ENCODE measurements at places on chromosomes 16 and 17.

- DNase-seq: no peak
Measured at GRCh38 chr17:12104831-12105230, 84.2 kb downstream of the MAP2K4 start.

- no peak for DNase-seq
Measured at GRCh38 chr17:48598736-48599135, 5.2 kb upstream of the HOXB5 start.

- peak; percentile 34 for DNase-seq
Measured at GRCh38 chr16:48271728-48272127, 24.4 kb upstream of the ABCC11 start.

DNA sequence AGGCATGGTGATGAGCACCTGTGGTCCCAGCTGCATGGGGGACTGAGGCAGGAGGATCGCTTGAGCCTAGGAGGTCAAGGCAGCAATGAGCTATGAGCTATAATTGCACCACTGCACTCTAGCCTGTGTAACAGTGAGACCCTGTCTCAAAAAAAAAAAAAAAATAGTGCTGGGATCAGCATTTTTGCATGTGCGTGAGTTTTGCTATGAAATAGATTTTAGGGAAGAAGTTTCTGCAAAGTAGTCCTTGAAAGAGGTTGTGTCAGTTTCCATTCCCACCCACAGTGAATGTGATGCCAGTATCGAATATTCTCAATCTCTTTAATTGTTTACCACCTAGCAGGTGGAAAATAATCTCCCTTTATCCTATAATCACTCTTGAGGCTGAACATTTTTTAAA lies 26.3 kb upstream of the ARHGAP17 start:
- DNase-seq: no peak

GRCh38 chr16:71670537-71670936 lies 44.6 kb downstream of the MARVELD3 start:
- no peak for DNase-seq

DNA sequence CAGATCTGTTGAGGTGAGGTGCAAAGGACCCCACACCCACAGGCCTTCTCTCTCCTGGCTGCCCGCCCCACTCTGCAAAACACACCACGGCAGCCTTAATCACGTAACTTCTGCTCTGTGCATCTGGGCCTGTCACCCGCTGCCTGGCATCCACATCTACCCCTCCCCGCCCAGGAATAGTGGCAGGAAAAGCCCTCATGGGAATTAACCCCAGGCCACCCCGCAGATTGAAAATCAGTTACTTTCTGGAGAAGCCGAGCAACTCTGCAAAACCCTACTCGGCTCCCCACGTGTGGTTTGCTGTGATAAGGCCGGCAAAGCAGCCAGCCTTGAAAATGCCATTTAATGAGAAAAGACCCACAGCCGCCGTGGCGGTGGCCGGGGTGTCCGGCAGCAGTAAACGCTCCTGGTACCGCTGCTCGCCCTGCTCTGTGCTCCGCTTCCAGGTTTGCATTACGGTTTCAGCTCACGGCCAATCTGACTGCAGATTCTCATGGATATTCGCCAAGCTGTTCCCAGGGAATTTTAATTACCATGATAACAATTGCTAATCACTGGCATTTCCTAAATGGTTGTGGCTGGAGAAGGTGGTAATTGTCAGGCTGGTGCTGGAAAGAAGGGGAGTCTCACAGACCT lies 78.0 kb upstream of the DOC2B start:
- no peak for DNase-seq

DNA sequence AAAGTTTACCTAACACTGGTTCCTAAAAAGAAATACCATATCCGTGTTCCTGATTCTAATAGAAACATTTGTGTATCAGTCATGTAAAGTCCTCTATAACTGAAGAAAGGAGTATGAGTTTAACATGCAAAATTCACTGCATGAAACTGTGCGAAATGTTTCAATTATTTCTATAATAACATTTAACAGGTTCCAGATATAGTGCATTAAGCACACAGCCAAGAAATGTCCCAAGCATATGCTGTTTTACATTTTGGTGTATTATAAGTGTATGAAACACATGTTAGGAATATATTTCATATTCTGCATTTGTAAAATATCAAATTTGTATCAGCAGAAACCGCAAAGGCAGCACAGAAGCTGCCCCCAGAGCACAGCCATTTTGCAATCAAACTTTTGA lies 764.9 kb downstream of the KCNJ2 start:
- DNase-seq: no peak

DNA sequence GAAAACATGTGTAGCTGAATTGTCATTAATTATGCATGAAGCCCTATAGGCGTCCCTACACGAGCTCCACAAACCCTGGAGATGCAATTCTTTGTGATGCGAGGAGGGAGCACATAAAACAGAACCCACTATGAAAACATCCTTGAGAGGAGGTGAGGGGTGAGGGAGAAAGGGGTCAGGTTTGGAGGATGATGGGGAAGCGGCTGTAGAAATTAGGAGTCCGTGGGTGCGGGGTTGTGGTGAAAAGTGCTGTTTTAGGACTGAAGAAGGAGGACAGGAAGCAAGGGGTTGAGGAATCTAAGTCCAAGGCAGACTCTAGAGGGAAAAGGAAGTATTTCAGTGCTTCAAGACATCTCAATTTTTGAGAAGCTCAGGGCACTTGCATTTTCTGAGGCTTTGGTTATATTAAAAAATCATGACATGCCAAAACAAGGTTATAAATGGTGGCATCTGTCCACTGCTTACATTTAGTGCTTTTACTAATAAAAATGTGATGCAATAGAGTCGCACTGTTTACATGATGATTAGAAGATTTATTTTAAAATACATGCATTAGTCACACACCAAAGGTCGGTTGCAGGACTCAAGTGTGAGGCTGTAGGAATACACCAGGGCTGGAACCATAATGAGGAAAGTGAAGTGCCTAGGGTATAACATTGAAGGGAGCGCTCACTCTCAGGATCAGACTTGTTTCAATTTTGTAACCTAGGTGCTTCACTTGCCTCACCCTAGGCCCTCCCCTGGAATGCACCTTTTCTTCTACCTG lies 379.5 kb downstream of the HS3ST4 start:
- no peak for DNase-seq

DNA sequence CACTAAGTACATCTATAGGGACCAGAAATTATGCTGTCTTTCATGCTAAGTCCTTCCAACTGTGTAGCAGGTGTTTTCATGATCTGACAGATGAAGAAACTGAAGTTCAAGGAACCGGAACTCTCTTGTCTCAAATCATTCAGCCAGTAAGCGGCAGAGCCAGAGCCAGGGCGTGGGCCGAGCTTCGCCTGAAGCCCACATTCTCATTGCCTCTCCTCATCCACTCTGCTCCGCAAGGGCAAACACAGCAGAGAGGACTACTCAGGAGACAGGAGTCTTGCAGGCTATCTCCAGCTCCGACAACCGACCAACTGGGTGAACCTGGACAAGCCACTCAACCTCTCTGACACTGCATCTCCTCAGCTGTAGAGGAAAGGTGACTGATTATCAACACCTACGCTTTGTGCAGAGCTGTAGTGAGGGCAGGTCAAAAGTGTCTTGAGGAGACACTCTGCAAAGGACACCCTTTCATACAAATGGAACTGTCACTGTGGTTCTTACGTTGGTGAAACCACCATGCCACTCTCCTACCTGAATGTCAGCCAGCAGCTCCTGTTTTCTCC lies 72.9 kb downstream of the CYTH1 start:
- no peak for DNase-seq

DNA sequence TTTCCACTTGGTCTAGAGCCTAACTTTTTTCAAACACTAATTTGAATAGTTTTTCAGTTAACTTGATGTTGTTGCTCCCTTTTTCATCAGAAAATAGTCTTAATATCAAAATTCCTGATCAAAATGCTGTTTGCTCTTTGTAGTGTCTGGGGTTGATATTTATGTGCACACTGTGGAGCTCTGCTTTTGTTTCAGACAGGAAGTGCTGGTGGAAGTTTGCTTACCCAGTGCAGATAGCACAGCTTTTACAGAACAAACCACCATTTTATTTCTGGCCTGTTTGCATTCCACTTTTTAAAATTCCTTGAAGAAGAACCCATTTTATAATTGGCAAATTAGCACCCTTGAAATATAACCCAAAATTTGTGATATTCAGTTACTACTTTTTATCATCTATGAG lies 125.4 kb downstream of the MRTFB start:
- no peak for DNase-seq

GRCh38 chr16:11681976-11682654 lies 13.9 kb downstream of the SNN start:
- no peak for DNase-seq

- DNase-seq: no peak
Measured at GRCh38 chr16:8720080-8720966, 45.9 kb downstream of the ABAT start.

GRCh38 chr17:43816336-43817320 lies 16.3 kb downstream of the MPP3 start:
- DNase-seq: no peak

GRCh38 chr17:80761110-80761871 lies 216.7 kb downstream of the RPTOR start:
- DNase-seq: peak; percentile 89

DNA sequence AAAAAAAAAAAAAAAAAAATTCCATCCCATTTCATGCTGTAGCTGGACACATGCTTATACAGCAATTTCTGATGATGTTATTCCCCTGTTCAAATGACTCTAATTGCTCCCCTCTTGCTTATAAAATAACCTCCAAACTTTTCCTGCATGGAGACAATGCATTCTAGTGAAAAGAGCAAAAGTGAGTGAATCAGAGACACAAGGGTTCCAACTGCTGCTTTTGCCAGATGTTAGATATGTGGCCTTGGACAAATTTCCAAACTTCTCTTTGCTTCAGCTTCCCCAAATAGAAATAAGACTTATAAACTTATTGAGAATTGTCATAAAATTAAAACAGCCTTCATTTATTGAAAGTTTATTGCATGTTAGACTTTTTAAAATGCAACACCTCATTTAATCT lies 65.0 kb upstream of the AXIN2 start:
- DNase-seq: no peak

Measured in fibroblast of upper back skin (primary cell).